Regular cardiac myocyte (primary cell): ENCODE measurements at places on chromosomes 1 and 21. TPM values are rescaled to one million over a fixed set of nuclear protein-coding genes. Genes with fewer than 3 reads are reported as not detected.

The AMY1C gene
- total RNA-seq: not detected in 2 replicates

The KCND3 gene
- under 0.01 and 0.28 TPM in 2 replicates for total RNA-seq

The FABP3 gene
- total RNA-seq: 2.7 and 2.8 TPM in 2 replicates

The THEM5 gene
- total RNA-seq: not detected in 2 replicates

The CRYZ gene
- total RNA-seq: 52.9 and 53.3 TPM in 2 replicates

The TNFRSF8 gene
- total RNA-seq: under 0.01 and 0.56 TPM in 2 replicates

The B4GALT2 gene
- 75.3 and 79.8 TPM in 2 replicates for total RNA-seq

The C1orf74 gene
- 3.7 and 4.2 TPM in 2 replicates for total RNA-seq

The CHAF1B gene
- total RNA-seq: 1.4 and 5.8 TPM in 2 replicates

The GSTM3 gene
- 35.7 and 87.9 TPM in 2 replicates for total RNA-seq

The DENND1B gene
- total RNA-seq: 6.9 and 11.0 TPM in 2 replicates

The ETV3 gene
- 9.6 and 19.2 TPM in 2 replicates for total RNA-seq
